ENCODE measurements at places on chromosomes 12 and 14.

GRCh38 chr14:94770251-94770749, 387 bp upstream of the GSC start:
- DNase-seq = no peak

GRCh38 chr12:75944097-75944904, 87.3 kb downstream of the PHLDA1 start:
- peak; percentile 89 for DNase-seq

DNA sequence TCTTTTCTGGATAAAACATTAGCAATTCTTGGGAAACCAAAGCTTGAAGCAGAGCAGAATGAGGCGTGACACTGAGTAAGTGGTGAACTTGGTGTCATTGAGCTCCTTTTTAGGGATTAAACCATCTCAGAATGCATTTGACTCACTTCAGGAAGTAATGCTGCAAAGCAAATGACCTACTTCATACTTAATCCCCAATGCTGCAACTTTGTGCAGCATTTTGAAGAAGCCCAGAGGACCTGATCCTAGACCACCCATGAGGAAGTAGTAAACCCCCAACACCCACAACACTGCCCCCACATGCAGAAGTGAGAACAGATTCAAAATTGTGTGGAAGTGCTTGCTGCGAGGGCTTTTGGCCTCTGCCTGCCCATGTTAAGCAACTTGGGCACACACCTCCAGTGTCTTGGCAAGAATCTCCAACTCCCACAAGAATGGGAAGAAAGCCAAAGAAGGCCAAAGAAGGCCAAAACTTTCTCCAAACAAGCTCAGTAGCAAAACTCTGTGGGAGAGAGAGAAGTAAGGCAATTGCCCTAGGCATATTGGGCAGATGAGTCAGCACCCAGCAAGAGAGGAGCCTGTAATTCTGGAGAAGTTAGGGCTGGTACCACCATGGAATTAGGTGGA, 69.2 kb upstream of the ETV6 start:
- peak; percentile 65 for DNase-seq

GRCh38 chr12:68434391-68435298, 102.5 kb upstream of the MDM1 start:
- DNase-seq = no peak

- DNase-seq = no peak
Observed at GRCh38 chr14:98958632-98959031, 313.4 kb downstream of the BCL11B start.

DNA sequence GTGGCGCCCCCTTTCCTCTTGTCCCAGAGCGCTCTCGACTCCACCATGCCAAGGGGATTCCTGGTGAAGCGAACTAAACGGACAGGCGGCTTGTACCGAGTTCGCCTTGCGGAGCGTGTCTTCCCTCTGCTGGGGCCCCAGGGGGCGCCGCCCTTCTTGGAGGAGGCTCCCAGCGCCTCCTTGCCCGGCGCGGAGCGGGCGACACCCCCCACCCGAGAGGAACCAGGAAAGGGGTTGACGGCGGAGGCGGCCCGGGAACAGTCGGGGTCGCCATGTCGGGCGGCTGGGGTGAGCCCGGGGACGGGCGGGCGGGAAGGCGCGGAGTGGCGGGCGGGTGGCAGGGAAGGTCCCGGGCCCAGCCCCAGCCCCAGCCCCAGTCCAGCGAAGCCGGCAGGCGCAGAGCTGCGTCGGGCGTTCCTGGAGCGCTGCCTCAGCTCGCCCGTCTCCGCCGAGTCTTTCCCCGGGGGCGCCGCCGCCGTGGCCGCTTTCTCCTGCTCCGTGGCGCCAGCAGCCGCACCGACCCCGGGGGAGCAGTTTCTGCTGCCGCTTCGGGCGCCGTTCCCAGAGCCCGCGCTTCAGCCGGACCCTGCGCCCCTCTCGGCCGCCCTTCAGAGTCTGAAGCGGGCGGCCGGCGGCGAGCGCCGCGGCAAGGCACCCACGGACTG, 376 bp downstream of the INSM2 start:
- no peak for DNase-seq

- DNase-seq = peak; percentile 74
Observed at GRCh38 chr12:98490501-98491453, 24.6 kb upstream of the TMPO start.

GRCh38 chr12:52191841-52192791, at the start of gene KRT80:
KRT80 (minus strand) TSS chr12:52192014; CDS start chr12:52191902, 112 bp downstream.
- DNase-seq = peak; percentile 99

GRCh38 chr14:23385642-23386265, 8.9 kb downstream of the CMTM5 start:
- no peak for DNase-seq

DNA sequence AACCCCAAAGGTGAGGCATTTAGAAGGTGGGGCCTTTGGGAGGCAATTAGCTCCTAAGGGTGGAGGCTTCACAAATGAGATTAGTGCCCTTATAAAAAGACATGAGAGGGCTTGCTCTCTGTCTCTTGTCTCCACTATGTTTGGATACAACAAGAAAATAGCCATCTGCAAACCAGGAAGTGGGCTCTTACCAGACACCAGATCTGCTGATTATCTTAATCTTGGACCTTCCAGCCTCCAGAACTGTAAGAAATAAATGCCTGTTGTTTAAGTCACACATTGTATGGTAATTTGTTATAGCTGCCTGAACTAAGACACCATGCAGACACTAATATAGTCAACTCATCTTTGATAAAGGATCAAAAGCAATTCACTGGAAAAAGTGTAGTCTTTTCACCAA, 34.4 kb downstream of the TMEM116 start:
- DNase-seq = no peak

- no peak for DNase-seq
Observed at GRCh38 chr12:132089407-132089910, 54.7 kb downstream of the DDX51 start.

DNA sequence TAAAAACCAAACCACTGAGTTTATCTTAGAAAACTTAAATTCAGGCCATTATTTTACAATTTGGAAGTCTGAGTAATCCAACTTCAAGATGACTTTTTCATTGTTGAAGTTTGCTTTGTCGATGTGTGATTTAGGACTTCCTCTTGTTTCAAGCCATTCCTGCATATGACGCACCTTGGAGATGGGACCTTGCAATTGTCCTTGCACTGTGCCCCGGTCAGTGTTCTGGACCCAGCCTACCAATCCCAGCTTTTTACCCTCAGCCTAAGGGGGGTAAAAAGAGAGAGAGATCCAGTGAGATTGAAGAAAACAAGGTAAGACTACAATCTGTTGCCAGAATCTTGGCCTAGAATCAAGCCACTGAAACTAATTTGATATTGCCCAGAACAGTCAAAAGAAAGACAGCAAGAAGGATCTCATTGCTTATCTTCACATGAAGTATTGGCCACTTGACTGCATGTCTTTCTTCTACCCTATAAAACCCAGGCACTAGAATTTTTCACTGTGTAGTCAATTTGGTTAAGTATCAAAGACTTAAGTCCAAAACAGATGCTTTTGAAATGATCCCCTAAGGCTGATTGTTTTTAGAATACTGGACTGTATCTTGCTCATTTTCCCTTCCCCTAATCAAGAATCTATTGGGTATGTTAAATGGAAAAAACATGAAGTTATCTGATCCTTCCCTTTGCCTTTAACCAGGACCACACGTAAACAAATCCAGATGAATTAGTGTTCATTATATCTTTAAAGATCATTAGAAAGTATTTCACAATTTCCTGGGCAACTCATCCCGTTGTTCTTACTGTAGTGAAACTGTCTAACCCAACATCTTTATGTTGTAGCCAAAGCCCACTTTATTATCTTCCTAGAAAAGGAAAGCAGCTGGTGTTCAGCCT, 2.4 kb upstream of the MLH3 start:
- no peak for DNase-seq

Measured in kidney epithelial cell (primary cell).